NCI-H1436 treated with DMSO at 0.1 percent for 48 hours (cell line): ENCODE measurements at places on chromosomes 2 and 18.
A peak's percentile ranks its signal among the peaks of the same experiment; 100 is the strongest.

DNA sequence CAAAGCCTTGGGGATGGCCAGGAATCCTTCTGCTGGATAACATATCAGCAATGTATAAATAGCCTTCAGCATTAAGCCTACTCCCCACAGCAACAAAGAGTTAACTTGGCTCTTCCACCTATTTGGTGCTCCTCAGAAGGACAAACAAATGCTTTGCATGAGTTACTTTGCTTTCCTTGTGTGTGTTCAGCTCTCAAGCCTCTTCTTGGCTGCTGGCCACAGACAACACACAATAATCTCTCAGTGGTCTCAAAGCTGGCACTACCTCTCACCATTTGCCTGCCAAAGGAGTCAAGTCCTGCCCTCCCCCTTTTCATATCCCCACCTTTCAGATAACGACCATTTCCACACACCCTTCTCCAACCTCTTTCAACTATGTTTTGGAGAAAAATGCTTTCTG lies 17.5 kb downstream of the FTCDNL1 start:
- DNase-seq, result no peak

DNA sequence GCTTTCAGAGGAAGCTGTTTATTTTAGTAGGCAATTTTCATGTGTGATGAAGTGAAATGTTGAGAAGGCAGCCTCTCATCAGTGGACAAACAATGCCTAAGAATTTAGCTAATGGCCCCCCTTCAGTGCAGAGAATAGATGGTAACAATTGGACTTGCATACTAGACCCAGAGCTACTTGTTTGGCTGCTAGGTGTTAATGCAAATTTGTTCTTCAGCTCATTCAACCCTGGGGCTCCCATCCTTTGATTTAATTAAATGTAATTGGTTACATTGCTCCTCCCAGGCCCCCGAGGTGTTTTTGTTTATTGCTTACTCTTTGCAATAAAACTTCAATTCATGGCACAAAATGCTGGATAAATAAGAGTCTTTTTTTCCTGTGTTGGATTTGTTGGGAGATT lies 68.6 kb downstream of the CAMKMT start:
- peak; percentile 50 for DNase-seq

- DNase-seq, result no peak
These were observed 54.7 kb upstream of the KIDINS220 start for GRCh38 chr2:8892111-8892510.

DNA sequence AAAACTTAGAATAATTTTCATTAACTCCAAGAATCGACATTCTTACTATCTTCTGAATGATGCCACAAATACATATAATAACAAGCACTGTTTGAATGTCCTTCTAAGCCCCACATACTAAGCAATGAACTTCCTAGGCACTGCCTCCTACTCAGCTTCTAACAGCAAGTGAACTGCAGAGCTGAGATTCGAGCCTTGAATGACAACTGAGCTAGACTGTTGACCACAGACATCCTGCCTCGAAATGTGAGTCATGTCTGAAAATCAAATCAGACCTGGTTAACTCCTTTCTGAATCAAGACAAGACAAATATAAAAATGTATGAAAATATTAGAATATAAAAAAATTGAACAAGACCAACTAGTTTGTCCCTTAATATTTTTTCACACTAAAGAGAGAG lies 108.1 kb downstream of the MYT1L start:
- DNase-seq, result no peak

GRCh38 chr2:11726384-11726783 lies 20.0 kb upstream of the LPIN1 start:
- DNase-seq, result no peak

- DNase-seq, result no peak
These were observed 14.2 kb downstream of the UBXN2A start for GRCh38 chr2:23954325-23955014.
